ENCODE measurements at places on chromosomes 7 and 10.

DNA sequence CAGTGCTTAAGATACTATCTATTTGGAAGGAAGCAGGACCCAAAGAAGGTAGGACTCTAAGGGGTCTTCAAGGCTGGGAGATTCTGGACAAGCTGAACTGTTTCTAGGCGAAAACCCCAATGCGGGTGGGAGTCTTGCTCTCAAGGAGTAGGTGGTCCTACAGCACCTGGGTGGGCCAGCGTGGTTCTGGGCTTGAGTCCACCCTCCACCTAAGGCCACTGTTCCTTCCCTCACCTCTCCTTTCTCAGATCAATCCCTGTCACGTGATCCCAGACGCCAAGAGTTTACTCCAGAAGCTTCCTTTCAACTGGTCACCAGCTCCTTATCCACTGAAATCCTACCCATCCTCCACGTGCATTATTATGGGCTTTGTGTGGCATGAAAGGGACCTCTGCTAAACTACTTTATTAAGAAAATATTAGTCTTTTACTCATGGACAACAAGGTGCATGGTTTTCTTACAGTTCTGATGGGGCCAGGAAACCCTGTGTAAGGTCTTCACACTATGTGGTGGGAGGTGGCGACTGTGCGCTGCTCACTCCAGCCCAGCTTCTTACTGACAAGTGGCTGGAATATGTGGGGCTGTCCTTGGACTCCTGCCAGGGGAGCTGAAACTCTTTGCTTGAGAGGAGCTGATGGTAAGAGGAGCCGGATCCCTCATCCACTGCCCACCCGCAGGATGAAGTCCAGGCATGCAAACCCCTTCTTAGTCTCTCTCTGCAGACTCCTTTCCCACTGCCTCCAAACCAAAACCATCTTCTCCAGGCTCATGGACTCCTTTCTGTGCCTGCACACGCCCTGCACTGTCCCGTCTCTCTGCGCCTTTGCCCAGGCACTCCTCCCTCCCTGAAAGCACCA lies 1.6 kb downstream of the ZNF746 start:
- peak; percentile 54 for DNase-seq

GRCh38 chr7:53048638-53049037 lies 13.2 kb downstream of the POM121L12 start:
- no peak for DNase-seq

DNA sequence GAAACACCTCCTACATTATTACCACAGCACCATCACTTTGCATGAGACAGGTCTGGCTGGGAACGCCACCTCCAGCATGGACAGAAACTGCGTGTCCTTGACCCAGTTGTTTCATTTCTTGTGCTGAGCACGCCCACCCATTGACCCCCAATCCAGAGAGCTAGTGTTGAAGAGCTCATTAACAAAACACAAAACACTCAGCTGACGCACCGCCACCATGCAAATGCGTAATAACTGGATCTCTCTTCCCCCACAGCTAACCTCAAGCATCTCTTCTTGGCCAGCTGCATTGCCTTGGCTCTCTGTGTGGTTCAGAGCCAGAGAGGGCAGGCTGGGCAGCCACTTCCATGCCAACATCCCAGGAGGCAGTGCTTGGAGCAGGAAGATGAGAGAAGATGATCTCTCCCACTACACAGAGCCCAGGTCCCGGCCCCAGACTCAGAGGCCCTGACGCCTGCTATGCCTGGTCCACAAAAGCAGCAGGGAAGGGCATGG lies 173.5 kb downstream of the PLXNA4 start:
- no peak for DNase-seq

DNA sequence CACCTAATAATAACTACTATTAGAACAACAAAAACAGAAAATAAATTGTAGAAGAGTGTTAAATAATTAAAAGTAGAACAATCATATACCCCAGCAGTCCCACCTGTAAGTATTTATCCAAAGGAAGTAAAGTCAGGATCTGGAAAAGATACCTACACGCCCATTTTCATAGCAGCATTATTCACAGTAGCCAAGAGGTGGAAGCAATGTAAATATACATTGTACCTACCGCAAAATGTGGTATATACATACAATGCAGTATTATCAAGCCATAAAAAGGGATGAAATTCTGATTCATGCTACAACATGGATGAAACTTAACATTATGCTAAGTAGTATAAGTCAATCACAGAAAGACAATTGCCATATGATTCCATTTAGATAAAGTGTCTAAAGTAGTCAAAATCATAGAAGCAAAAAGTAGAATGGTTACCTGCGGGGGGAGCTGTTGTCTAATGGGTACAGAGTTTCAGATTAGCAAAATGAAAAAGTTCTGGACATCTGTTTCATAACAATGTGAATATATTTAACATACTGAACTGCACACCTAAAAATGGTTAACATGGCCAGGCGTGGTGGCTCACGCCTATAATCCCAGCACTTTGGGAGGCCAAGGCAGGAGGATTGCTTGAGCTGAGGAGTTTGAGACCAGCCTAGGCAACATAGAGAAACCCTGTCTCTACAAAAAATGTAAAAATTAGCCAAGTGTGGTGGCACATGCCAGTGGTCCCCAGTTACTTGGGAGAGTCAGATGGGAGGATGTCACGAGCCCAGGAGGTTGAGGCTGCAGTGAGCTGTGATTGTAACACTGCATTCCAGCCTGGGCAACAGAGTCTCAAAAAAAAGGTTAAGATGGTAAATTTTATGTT lies 6.0 kb upstream of the TMED4 start:
- DNase-seq, result peak; percentile 56

- DNase-seq, result no peak
Observed at GRCh38 chr10:122999347-122999746, 9.2 kb downstream of the IKZF5 start.

DNA sequence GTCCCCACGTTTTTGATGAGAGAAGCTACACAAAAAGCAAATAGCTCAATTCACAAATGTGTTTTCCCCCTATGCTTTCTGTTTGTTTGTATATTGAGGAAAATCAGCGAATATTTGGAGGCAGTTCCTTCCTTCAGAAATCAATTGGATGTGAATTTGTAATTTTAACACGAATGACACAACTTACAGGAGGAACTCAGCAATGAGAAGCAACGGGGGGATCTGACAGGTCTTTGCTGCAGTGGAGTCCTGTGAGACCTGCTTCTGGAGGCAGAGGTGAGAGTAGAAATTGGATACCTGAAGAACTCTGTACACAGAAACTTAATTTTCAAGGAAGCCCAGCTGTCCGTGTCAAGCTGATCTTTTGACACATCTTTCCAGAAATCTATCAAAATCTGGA lies 370.4 kb downstream of the GFRA1 start:
- no peak for DNase-seq

- no peak for DNase-seq
Observed at GRCh38 chr10:10959666-10960065, 58.0 kb upstream of the CELF2 start.

- no peak for DNase-seq
Observed at GRCh38 chr7:66807736-66808135, 67.2 kb downstream of the RABGEF1 start.

- DNase-seq, result no peak
Observed at GRCh38 chr7:112362731-112363131, 87.5 kb upstream of the IFRD1 start.

DNA sequence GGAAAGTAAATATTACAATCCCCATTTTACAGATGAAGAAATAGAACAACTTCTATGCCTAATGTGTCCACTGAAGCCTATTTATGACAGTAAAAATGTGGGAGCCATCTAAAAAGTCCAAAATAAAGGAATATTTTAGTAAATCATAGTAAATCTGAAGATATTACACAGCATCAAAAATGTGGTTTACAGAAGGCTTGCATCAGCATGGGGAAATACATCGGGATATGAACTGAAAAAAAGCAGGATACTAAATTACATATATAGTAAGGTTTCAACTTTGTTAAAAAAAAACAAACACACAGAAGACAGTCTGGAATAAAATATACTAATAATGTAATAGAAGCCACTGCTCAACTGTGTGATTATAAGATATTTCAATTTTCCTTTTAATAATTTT lies 20.8 kb downstream of the CPA1 start:
- DNase-seq, result no peak

- no peak for DNase-seq
Observed at GRCh38 chr10:547591-548081, 141.8 kb downstream of the DIP2C start.

DNA sequence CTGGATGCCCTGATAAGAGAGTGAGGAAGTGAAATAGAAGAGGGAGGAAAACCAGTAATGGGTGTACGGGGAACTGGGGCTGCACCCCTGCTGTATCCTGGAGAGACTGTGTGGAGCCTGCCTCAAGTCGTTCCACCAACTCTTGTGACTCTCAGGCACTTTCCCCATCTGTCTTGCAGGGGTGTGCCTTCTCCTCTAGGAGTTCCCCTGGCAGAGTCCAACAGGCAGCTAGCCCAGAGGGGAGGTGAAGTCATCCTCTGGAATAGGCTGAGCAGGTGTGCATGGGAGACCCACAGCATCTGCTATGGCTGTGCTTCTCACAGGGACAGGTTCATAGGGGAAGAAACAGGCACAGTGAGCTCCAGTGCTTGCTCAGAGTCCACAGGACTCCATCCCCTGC lies 46.8 kb downstream of the WIPF3 start:
- no peak for DNase-seq

DNA sequence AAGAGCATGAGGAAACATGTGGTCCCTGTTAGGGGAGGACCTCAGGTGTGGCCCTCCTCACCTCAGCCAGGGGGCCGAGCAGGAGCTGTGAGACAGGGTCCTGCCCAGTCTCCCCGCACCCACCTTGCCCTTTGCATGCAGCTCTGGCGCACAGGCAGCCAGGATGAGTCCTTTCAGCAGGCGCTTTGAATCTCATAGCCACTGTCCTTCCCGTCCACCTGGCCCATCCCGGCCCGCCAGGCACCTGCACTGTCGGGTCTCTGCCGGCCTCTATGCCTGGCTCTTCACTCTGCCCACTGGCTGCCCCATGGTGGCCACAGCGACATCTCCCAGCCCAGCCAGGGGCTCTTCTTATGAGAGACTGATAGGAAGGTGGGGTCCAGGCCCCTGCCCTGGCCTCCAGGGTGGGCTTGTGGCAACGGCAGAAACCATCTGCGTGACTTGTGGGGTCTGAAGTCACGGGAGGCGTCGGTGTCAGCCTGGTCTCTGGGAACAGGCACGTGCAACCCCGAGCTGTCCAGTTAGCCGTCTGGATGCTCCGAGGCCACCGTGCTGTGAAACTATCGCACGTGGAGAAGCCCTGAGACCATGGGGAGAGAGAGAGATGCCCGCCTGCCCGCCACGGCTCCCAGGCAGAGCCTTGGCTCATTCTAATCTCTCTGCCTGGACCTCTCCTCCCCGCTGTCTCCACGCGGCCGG lies 37.4 kb downstream of the FOXL3 start:
- DNase-seq, result no peak

GRCh38 chr10:101441541-101442455 lies 87.8 kb downstream of the BTRC start:
- DNase-seq, result peak; percentile 73

DNA sequence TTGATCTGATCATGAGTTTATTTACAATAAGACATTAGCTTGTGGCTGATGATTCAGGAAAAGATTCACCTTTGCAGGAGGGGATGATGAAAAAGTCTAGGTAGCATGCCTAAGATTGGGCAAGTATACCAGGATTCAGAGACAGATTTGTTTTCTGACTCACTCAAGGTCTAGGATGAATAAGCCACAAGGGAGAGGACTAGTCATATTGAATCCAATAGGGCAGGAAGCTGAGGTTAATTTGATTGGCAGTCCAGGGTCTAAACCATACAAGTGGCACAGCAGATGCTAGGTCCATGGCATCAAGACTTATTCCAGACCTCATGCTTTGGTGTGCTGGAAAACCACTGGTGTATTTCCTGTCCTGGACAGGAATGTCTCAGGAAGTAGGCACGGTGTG lies 1133.4 kb downstream of the XPNPEP1 start:
- DNase-seq, result peak; percentile 84

DNA sequence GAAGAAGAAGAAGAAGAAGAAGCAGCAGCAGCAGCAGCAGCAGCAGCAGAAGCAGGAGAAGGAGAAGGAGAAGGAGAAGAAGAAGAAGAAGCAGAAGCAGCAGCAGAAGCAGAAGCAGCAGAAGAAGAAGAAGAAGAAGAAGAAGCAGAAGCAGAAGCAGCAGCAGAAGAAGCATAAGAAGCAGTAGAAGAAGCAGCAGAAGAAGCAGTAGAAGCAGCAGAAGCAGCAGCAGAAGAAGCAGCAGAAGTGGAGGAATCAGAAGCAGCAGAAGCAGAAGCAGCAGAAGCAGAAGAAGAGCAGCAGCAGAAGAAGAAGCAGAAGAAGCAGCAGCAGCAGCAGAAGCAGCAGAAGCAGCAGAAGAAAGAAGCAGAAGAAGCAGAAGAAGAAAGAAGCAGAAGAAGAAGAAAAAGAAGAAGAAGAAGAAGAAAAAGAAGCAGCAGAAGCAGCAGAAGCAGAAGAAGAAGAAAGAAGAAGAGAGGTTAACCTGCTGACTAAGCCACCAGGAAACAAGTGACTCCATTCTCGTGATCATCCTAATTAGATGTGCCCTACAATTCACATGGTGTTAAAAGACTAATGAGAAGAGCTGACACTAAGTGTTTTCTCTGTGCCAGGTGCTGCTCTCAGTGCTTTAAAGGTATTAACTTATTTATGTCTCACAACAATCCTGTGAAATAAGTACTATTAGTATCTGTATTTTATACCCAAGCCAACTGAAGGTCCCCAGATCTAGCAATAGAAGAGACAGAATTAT lies 11.6 kb downstream of the CDNF start:
- DNase-seq, result no peak

DNA sequence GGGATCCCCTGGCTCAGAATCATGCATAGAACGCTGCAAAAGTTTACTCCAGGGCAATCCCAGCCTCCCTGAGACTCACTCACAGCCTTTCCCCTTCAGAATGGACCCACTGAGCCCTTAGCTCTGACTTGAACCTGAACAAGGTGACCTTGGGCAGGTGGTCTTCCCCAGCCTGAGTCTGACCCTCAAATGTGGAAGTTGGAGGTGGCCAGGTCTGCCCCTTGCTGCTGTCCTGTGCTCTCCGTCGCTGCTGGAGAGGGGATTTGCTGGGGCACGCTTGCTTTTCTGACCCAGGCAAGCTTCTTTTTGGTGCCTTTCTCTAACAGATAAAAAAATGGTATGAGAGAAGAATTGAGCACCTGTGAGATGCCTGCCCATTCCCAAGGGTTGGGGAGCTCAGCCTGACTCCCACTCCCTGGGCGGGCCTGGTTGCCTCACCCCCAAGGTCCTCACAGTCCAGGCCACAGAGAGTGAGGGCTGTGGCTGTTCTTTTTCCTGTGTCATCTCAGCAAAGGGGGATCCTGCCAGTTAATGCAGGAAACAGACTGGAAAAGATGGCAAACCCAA lies 46.6 kb upstream of the IGFBP3 start:
- DNase-seq, result no peak

DNA sequence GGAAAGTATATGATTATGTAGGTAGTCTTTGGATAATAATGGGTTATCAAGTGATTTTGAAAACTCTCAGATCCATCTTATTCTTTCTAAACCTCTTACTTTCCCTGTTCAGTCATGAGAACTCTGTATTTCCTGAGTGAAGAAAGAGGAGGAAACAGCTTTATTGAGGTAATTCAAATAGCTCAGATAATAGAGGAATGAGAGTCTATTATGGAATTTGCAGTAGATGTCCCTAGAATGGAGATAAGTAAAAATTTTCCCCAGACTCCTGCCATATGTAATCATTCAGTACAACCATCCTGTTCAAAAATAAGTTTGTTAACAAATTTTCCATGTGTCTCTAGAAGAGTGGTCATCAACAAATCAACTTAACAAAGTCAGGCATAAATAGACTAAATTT lies 36.4 kb downstream of the EPDR1 start:
- DNase-seq, result no peak
